ENCODE measurements at places on chromosomes 6 and 20.

- DNase-seq, result no peak
Observed at GRCh38 chr6:143555071-143555492, 43.6 kb upstream of the FUCA2 start.

- DNase-seq, result no peak
Observed at GRCh38 chr20:24016607-24017457, 28.3 kb upstream of the GGTLC1 start.

DNA sequence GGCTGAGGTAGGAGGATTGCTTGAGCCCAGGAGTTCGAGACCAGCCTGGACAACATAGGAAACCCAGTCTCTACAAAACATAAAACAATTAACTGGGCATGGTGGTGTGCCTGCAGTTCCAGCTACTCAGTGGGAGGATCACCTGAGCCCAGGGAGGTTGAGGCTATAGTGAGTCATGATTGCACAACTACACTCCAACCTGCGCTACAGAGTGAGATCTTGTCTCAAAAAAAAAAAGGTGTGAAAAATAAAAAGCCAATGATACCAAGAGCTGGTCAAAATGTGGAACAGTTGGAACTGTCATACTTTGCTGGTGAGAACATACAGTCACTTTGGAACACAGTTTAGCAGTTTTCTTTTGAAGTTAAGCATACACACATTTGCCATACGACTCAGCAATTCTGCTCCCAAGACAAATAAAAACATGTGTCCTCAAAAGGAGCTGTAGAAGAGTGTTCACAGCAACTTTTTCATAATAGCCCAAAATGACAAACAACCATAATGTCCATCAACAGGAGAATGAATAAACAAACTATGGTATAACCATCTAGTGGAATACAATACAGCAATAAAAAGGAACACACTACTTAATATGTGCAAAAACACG lies 21.6 kb upstream of the FKBP5 start:
- DNase-seq, result no peak

- no peak for DNase-seq
Observed at GRCh38 chr20:10111139-10111958, 76.6 kb downstream of the ANKEF1 start.
